Activated CD4-positive, alpha-beta T cell treated with anti-CD3 and anti-CD28 coated beads, Interleukin-2, Interleukin-4, amounts not matched to agents 100 ng/mL and 50 ng/mL, durations not matched to agents 16 hours and 8 hours (primary cell): ENCODE measurements at places on chromosomes 2 and 18.
A peak's percentile ranks its signal among the peaks of the same experiment; 100 is the strongest.

DNA sequence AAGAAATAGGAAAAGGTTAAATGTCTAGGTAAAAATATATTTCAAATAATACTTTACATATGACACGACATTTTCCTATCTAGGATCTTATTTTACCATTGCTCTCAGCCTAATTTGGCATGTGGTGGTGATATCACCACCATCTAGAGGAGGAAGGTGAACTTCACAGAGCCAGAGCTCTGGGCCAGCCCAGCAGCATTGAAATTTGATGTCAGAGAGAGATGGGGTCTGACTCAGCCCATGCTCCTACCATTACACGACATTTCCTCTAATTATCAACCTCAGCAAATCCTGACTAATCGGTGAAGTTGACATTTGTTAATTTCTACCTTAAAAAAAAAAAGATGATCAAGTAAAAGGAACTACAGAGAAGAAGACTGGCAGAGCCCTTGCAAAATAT is 42.3 kb downstream of the LRRTM4 start:
- no peak for DNase-seq

- no peak for DNase-seq
These were observed 38.3 kb downstream of the CRACDL start for GRCh38 chr2:98897746-98898145.

DNA sequence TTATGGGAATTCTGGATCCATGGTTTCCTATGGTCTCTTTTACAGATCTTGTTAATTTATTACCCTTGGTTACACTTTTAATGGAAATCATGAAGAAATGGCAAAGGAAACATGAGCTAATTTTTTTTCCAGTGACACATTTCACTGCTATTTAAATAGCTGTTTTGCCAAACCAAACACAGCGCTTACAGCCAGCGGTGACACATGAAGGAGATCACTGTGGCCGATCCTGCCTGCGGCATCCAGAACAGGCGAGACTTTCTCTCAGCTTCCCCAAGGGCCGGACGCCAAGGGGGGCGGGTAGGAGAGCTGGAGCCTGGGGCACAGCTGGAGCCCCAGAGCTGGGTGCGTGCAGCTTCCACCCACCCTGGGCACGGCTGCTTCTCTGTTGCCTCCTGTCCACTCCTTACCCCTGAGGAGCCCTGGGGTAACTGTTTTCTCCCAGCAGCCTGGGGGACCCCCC is 81.4 kb upstream of the PKDCC start:
- no peak for DNase-seq

- no peak for DNase-seq
These were observed 7.9 kb upstream of the TMX3 start for GRCh38 chr18:68722821-68723220.

GRCh38 chr18:74819433-74820059 is 221.9 kb downstream of the ZNF407 start:
- peak; percentile 9 for DNase-seq

GRCh38 chr18:76573325-76574025 is 78.4 kb upstream of the ZNF516 start:
- no peak for DNase-seq

GRCh38 chr2:104049981-104050380 is 803.9 kb upstream of the POU3F3 start:
- no peak for DNase-seq

GRCh38 chr2:158034198-158034866 is 67.3 kb upstream of the UPP2 start:
- DNase-seq: peak; percentile 18

DNA sequence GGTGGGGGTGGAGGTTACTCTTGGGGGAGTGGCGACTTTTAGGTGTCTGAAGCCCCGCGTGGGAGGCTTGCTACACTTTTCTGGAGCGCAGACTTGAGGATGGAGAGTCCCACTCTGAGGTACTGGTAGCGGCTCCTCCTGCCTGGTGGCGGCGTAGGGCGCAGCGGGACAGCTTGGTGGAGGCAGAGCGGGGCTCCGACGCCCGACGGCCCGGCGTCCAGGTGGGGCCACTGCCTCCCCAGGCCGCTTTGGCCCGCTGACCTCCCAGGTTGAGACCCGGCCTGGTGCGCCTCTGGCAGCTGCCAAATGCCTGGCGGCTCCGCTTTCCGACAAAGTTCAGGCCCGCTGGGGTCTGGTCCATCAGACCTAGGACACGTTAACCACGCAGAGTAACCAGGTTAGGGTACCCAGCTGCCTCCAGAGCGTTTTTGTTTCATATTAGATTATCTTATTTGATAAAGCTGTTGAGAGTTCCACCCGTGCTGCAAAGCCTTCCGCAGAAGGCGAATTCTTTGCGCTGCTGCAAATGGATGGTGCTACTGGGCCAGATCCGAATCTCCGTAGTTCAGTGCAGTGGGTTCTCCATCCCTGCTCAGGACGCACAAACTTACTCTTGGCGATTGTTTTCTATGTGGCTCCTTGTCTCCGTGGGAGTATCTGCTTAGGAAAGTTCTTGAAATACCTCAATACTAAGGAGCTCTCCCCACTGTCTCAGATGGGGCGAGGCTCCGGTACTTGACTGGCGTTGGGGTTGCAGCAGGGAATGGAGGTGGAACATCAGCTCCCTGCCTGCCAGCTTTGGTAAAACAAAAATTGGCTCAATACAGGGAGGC is 405.9 kb downstream of the XIRP2 start:
- no peak for DNase-seq
